ENCODE measurements at places on chromosomes 3 and 15.

- DNase-seq = no peak
These were observed 3.1 kb downstream of the GLB1 start for GRCh38 chr3:33093847-33094246.

DNA sequence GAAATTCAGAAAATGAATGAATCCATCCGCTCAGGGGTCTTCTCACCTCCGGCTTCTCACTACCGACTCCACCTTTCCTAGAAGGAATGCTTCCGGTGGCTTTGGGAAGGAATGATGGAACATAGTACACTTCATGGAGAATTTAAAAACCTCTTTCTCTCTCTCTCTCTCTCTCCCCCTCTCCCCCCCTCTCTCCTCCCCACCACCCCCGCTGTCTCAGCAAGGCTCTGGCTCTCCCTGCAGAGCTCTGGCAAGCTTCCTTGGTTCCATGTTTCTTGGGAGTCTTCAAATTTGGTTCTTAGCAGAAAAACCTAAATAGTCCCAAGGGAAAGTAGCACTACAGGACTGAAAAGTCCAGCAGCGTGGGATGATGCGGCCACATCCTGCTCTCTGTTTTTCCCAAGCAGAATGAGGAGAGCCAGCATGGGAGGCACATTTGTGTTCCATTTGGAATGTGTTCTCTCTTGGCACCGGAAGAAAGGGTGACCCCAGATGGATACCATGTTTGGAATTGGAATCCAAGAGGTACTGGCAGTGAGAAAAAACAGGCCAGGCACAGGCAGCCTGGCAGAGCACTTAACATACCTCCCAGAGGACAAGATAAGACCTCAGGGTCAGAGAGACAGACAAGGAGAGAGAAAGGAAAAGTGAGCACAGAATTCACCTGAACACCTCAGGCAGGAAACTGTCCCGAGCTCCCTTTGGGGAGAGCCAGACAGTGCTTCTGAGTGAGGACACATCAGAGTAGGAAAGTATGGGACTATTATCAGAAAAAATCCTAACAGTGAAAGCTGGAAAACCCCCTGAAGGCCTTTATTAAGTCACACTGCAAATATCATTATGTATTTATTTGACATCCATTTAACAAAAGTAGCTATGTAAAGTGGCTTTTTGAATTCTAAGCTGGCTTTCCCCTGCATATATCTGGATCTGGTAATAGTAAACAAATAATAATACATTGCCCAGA, at the start of gene POPDC2:
Gene POPDC2, minus strand, starts transcription at position 116 of the 967 bp plus-strand sequence. CDS start 166 bp downstream, outside the sequence.
- no peak for DNase-seq

DNA sequence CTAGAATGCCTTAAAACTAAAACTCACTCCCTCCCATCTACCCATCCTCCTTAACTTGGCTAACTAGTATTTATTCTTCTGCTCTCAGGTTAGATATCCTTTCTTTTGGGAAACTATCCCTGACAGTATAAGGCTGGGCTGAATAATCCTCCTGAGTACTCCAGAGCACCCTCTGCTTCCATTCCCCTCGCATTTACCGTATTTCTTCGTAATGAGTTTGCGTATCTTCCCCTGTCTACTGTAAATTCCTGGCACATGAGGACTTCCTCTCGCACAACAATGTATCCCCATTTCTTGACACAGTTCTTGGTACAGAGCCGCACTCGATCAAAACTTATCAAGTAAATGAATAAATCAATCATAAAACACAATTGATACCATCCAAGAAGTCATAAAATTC, 82.9 kb upstream of the AKAP13 start:
- no peak for DNase-seq

- no peak for DNase-seq
These were observed 24.2 kb upstream of the TNK2 start for GRCh38 chr3:195932418-195933043.

- DNase-seq = no peak
These were observed 443.2 kb upstream of the TBL1XR1 start for GRCh38 chr3:177640319-177640965.

- no peak for DNase-seq
These were observed 15.7 kb downstream of the C3orf18 start for GRCh38 chr3:50551681-50552435.

- no peak for DNase-seq
These were observed 75.6 kb downstream of the MCTP2 start for GRCh38 chr15:94306700-94307650.

DNA sequence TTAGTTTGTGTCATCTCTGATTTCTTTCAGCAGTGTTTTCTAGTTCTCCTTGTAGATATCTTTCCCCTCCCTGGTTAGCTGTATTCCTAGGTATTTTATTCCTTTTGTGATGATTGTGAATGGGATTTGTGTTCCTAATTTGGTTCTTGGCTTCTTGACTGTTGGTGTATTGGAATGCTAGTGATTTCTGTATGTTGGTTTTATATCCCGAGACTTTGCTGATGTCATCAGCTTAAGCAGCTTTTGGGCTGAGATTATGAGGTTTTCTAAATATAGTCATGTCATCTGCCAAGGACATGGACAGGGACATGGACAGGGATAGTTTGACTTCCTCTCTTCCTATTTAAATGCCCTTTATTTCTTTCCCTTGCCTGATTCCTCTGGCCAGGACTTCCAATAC, 35.8 kb downstream of the MYO9A start:
- DNase-seq = no peak

DNA sequence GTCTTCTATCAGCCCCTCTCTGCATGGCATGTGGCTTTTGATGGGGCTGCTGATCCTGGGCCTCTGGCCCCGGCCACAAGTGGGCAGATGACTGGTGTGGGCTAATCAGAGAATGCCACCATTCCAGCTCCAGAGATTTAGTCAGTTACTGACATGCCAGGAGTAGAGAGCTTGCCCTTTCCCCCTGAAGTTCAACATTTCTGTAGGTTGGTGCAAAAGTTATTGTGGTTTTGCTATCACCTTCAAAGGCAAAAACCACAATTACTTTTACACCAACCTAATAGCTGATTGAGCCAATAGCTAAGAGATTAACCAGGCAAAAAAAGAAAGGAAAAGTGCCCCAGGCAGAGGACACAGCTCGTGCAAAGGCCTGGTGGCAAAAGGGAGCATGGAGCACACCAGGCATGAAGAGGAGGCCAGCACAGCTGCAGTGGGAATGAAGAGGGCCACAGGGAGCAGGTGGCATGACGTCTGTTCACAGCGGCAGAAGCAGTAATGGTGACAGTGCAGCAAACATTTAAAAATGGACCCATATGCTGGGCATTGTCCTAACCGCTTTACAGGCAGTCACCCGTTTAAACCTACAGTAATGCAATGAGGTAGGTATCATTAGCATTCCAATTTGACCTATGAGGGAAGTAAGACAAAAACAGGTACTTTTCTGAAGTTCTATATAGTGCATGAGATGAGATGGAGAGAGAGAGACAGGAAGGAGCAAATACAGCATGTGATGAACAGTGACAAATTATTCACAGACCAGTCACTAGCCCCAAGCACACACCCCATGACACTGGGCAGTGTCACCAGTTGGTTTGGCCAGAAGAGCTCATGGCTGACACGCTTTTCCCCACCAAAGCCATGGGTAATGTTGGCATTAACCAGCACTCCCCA, 373.0 kb upstream of the PROK2 start:
- DNase-seq = no peak

All from activated T-helper 1 cell treated with anti-CD3 and anti-CD28 coated beads, Interleukin-2, amount 50 U/mL, for 16 hours (primary cell).